ENCODE measurements at places on chromosomes 7 and 10.
A peak's percentile ranks its signal among the peaks of the same experiment; 100 is the strongest.

- no peak for DNase-seq
These were observed 20.6 kb upstream of the HDAC9 start for GRCh38 chr7:18474944-18475343.

DNA sequence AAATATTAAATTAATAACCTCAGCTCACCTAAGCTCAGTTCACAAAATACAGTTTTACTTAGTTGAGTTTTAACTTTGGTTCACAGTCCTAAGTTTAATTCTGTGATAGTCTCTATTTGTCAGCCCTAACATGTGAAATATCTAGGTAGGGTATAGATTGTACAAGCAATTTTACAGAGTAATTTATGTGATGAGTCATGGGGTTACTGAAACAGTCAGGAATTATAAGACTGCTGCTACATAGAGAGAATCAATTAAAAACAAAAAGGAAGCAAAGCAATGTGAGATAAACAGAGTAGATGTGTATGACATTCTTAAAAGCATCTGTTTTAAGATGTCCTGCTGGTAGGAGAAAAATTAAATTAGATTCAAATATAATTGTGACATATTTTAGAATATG is 1018.2 kb upstream of the KCND2 start:
- DNase-seq, result no peak

- no peak for DNase-seq
These were observed 2.8 kb upstream of the ELN start for GRCh38 chr7:74025146-74025545.

GRCh38 chr7:105213611-105214010 is 175.1 kb downstream of the SRPK2 start:
- peak; percentile 85 for DNase-seq

DNA sequence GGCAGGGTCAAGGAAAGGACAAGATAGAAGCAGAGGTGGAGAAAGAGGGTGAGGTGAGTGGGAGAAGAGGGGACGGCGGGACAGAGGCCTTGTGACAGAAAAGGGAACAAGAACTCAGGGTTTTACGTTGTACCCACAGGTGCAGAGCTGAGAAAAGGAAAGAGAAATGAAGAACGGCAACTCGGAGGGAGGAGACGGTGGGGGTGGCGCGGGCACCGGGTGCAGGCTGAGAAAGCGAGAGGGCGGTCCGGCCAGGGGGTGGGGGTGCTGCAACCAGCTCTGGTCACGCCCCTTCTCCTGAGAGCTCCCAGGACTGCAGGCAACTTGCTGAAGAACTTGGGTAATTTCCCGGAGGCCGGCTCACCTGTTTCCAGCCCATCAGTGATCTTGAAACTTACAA is 65.3 kb downstream of the CARD11 start:
- DNase-seq, result peak; percentile 24

GRCh38 chr7:921071-921461 is 33.4 kb downstream of the ADAP1 start:
- DNase-seq, result no peak

DNA sequence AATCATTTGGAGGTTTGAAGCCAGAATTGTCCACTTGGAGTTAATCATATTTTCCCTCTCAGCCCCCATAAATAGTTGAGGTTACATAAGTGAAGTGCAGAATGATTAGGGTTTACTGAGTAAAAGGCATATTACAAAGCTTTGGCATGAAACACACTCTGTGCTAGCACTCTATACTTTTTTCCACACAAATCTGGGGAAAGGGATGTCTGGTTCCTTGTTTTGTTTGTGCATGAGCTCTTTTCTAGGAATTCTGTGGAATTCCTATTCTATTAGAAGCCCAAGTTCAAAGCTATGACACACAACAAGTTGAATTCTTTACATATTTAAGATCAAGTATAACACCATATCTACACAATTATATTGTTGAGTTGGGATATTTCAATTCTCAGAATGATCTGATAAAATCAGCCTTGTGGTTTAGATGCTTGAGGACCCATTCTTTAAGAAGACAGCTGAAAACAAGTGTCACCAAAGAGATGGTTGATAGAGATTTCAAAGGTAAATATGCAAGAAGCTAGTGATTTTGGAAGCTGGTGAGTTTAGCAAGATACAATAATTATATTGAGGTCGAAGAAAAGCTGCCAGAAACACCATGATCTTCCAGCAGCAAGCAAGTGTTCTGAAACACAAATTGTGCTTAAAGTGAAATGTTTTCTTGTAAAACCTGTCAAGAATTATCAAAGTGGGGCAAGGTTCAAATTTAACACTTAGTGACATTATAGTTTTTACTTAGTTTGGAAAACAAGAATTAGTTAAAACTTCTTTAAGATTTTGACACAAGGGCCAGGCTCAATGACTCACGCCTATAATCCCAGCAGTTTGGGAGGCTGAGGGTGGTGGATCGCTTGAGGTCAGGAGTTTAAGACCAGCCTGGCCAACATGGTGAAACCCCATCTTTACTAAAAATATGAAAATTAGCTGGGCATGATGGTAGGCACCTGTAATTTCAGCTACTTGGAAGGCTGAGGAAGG is 122.6 kb downstream of the INHBA start:
- DNase-seq, result no peak

DNA sequence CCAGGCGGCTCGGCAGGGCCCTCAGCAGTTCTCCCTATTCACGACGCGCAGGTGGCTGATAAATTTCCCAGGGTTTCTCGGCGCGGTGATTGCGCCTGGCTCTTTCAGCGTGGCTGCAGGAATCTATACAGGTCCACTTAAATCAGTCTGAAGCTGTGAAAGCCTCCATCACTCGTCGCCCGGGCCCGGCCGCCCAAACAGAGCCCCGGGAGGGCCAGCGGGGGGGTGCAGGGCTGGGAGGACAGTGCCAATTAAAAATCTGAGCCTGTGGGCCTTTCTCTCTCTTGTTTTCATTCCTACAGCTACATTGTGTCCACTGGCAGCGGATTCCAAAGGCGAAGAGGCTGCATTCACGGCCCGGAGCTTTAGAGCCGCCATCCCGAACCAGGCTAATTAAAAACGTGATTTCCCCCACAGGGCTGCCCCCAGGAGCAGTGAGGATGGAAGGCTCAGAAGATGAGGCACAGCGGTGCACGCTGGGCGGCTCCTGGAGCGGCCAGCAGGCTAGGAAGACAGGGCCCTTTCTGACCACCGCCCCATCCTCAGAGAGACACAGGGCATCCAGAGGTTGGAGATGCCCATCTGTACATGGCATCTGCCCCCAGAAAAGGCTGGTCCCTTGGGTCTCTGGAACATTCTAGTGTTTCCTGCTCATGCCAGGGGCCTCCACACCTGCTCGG is 100.7 kb downstream of the FAM53B start:
- DNase-seq, result no peak

GRCh38 chr10:77357185-77357584 is 280.4 kb downstream of the KCNMA1 start:
- peak; percentile 23 for DNase-seq

DNA sequence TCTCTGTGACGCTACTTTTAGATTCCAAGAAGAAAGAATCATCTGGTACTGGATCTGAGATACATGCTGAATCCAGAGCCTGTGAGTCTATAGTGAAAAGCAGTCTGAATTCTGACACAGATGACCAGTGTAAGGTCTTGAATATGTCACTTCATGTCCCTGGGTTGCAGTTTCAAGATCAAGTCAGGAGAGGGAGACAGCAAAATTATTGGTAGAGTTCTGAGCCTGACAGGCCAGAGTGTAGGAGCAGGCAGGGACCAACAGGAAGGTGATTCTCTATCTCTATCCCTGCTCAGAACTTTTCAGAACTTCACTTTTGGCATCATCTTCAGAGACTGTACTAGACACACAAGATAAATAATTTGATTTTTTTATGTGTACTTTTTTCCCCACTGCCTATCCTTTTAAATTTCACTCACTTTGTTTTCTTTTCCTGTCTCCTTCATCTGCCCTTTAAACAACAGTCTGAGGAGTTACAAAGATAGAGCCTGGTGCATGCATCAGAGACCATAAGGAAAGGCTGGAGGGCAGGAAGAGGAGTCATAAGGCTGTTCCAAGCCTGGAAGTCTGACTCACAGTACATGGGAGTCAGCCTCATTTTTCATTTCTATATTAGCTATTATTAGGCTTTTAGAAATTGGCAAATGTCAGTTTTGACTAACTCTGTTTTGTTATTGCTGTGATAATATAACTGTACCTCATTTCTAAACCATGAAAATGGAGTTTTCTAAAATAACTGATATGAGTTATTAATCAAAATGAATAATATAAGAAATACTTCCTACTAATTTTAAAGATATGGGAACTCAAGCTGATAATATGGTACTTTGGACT is 120.2 kb upstream of the TMEM229A start:
- DNase-seq, result peak; percentile 0

DNA sequence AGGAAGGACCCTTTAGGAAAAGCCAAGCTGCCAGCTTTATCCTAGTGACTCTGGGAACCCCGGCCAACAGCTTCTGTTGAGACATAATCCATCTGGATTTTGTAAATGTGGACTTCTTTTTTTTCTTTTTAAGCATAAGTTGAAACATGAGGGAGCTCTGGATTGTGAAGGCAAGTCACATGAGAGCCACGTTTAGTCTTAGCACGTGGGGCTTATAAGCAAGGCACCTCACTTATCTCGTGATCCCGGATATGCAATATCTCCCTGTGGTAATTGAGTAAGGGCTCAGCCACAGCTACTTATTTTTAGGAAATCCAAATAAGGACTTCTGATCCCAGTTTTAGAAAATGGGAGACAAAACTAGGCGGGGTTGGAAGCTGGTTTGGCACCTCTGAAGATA is 111.2 kb upstream of the PTN start:
- peak; percentile 12 for DNase-seq

DNA sequence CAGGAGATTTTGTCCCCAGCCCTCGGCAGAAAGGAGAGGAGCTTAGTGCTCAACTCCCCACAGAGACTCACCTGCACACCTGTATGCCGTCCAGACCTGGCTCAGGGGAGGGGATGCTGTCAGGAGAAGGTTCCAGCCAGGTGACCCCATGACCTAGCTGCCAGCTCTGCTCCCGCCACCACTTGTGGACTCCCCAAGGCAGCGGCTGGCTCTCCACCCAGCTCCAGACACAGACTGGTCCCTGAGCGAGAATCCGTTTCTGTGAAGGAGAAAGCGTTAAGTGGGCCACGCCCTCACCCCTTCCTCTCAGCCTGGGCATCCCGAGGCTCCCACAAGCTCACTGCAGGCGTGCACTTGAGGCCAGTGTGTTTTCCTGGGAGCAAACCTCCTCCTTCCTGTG is 76.4 kb downstream of the RGS10 start:
- no peak for DNase-seq

- no peak for DNase-seq
These were observed 55.4 kb upstream of the TARP start for GRCh38 chr7:38328814-38329213.

DNA sequence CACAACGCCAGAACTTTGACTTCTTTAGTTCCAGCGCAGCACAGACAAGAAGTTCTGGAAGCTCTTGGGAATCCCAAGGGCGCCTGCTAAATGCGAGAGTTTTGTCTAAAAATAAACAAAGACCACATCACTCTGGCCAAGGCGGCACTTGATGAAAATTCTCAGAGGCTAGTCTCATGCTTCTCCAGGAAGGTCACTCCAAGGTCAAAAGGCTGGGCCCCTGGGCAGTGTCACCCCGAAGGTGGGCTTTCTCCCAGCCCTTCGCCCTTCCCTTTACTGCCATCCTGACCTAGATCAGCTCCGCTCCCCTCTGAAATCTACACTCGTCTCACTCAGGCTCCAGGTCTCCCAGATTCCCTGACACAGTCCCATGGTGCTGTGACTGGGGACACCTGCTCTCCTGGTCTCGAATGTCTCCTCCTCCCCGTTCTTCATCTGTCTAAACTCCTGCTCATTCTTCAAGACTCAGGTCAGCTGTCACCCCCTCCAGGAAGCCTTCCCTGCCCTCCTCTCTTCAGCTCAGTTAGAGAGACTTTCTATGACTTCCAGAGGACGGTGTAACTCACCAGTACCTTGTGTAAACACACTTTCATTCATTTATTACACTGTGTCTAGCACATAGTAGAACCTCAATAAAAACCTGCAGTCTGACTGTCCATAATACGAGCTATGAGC is 10.5 kb downstream of the FAM53B start:
- no peak for DNase-seq

GRCh38 chr7:75992083-75992755 is 2.2 kb downstream of the TMEM120A start:
- DNase-seq, result no peak

DNA sequence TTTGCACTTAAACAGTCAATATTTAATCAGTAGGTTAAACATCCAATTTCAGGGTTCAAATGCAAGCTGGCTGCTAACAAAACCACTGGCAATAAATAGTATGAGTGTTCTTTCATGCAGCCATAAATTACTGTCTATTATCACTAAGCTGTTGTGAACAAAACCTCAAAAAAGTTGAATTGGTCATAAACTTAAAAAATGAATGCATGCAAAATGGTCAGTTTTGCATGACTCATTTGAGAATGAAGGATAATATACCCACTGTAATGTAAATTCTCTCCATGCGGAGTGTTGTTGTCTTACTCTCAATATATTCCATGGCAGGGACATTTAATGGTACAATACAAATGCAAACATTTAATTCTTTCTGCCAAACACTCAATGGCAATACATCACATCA is 226.4 kb downstream of the MAGI2 start:
- no peak for DNase-seq

DNA sequence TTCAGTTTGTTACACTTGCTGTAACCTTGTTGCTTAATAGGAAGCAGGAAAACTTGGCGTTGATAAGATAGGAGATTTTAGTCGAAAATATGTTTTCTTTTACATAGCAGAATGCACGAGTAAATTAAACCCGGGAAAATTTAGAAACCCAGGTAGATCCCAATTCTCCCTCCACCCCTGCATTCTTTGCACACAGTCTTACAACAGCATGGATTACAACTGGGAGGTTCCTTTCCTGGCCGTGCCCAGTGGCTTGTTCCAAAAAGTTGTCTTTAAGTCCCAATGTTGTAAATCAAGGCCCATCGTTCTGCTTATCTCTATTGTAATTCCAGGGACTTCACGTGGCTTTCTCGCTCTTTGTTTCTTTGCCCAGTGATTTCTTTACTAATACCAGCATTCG is 1.1 kb upstream of the DPY19L1 start:
- no peak for DNase-seq

GRCh38 chr7:140317597-140317996 is 80.7 kb downstream of the SLC37A3 start:
- DNase-seq, result peak; percentile 93

DNA sequence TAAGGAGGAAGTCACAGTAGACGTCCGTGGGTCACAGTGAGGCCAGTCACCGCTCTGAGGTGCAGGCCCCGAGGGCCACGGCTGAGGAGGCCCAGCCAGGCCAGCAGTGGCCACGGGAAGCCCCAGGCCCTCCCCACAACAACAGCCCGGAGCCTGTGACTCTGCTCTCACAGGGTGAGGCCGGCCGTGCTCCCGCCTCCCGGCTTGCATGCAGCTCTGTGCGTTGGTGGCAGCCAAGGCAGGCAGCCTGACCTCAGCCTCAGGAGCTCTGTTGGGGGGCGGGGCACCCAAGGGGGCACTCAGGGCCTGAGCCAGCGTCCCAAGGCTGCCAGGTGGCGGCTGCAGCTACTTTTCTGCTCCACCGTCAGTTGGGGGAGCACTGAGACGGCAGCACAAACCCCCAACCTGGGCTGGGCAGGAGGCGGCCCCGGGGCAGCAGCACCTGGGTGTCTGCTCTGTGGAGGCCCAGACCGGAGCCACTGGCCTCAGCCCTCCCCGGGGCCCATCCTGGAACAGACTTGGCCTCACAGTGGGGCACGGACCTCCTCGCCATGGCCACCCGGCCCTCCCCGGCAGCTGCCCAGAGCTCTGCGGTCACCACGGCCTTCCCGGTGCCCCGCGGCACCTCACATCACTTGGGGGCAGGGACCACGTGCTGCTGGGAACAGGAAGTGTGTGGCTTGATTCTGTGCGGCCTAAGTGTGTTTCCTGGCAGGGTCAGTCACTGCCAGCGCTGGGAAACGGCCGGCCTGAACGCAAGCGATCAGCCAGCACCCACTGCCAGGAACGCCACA is 13.3 kb downstream of the CYP2W1 start:
- peak; percentile 34 for DNase-seq

- DNase-seq, result no peak
These were observed 56.7 kb downstream of the LAMB4 start for GRCh38 chr7:108073305-108074070.
